A549 treated with ZK216348 at 1 μM for 4 hours (cell line): ENCODE measurements at places on chromosomes 11 and 22. TPM values are rescaled to one million over a fixed set of nuclear protein-coding genes. Genes with fewer than 3 reads are reported as not detected.

The TBX10 gene
- not detected in 5 replicates for total RNA-seq

The TSSK2 gene
- not detected in 5 replicates for total RNA-seq

The EHF gene
- total RNA-seq = 0.36 to 1.3 TPM (median 0.95 TPM) in 5 replicates

The OR8A1 gene
- total RNA-seq = not detected in 5 replicates

The INPP5J gene
- 0.50 to 0.66 TPM (median 0.57 TPM) in 4 of 5 replicates, not detected in the other for total RNA-seq

The SLC35E4 gene
- 4.9 to 7.8 TPM (median 6.7 TPM) in 5 replicates for total RNA-seq

The KDM4D gene
- 0.38 to 0.53 TPM (median 0.39 TPM) in 5 replicates for total RNA-seq

The TEX54 gene
- not detected in 5 replicates for total RNA-seq
